ENCODE measurements at places on chromosomes 1 and 21.

DNA sequence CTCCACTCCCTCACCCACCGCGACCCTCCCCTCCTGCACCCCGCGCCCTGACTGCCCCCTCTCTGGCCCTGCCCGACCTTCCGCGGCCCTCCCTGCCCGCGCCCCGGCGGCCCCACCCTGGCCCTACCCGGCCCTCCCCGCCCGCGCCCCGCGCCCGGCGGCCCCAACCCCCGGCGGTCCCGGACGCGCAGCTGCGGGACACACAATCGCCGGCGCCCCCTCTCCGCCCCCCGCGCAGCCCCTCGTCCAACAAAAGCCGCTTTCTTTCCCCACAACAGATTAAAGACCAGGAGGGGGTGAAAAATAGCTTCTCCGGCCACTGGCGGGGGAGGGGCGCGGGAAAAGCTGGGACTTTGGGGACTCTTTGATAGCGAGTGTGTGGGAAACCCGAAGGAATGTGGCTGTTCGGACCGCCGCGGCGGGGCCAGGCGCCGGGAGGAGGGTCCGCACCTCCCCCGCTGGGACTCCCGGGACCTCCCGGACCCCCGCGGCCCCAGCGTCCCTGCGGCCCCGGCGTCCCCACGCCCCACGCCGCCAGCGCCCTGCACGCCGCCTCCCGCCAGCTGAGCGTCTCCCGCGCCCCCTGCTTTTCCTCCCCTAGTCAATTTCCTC lies 8.8 kb upstream of the ID3 start:
- DNase-seq: no peak

GRCh38 chr1:27322569-27323240 lies 742 bp downstream of the TMEM222 start:
- no peak for DNase-seq

- no peak for DNase-seq
Observed at GRCh38 chr1:29279951-29280391, 43.6 kb downstream of the PTPRU start.

GRCh38 chr1:87642581-87643221 lies 314.0 kb downstream of the LMO4 start:
- no peak for DNase-seq

GRCh38 chr1:72623299-72623708 lies 341.0 kb upstream of the NEGR1 start:
- DNase-seq: peak; percentile 57

DNA sequence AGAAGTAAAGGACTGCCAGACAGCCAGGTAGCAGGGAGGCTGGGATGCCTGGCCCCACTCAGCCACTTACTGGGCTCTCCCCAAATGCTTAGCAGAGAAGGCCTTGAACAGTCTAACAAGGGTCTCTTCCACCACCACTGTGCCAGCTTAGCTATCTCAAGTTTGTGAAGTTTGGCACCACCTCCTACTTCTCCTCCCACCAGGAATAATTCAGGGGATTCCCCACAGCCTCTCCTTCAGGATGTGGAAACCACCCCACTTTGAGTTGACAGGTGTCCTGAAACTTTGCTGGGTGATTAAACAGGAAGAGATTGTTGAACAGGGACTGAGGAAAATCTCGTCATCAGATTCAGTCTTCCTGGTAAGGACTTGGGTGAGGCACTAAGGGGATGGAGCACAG lies 59.4 kb upstream of the ATP1B1 start:
- DNase-seq: no peak

Data from cardiac fibroblast (primary cell).